Stimulated activated CD4-positive, alpha-beta T cell treated with anti-CD3 and anti-CD28 coated beads, TNF-alpha, amount 100 ng/mL, for 48 hours (primary cell): ENCODE measurements at places on chromosomes 4 and X.

- DNase-seq = no peak
Measured at GRCh38 chr4:64539234-64539849, 130.1 kb upstream of the TECRL start.

- no peak for DNase-seq
Measured at GRCh38 chrX:153791104-153791852, 2.9 kb downstream of the IDH3G start.

- no peak for DNase-seq
Measured at GRCh38 chr4:13190093-13190721, 293.9 kb downstream of the RAB28 start.

GRCh38 chrX:122641136-122641535, 542.9 kb upstream of the GRIA3 start:
- DNase-seq = no peak
